ENCODE measurements at places on chromosomes 2 and 18.

DNA sequence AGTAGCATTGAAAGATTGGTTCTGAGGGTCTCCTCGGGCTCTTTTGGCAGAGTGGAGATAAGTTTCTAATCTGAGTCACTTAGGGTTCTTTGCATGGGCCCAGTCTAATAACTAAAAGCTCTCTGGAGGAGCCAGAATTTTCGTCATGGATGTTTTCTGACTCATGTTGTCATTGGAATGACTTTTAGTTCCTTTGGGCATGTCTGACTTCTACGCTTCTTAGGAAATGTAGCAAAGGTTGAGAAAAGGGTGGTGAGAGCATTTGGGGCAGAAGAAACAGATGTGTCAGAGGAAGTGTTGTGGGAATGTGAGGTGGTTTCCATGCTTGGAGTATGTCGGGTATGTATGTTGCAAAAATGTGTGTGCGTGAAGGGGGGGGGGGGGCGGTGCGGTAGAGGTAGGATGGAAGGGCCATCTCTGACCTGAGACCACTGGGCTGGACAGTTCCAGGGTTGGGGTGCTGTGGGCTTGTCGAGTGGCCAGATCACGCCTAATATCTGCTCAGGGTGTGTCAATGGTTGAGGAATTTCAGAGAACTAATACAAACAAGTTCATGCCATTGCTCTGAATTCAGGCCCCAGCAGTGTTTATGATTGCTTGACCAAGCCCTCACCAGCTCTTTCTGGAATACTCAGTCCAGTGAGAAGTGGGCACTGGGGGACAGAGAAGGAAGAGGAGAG lies 26.9 kb downstream of the KLHL29 start:
- DNase-seq = no peak

GRCh38 chr2:43123028-43123427 lies 103.4 kb downstream of the ZFP36L2 start:
- no peak for DNase-seq

DNA sequence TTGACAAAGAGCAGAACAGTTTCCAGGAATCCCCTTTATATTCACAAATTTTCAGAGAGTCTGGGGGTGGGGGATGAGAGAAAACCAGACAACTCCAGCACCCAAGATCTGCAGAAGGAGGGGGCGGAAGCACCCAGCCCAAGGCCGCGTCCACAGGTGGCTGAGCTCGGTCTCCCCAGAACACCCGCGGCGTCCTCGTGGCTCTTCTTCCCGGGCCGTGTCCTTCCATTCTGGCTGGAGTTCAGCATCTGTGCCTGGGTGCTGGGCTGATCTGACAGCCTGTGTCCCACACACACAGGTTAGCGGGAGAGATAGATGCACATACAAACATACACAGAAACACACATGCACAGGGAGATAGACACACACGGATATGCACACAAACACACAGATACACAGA lies 455.8 kb upstream of the SALL3 start:
- no peak for DNase-seq

GRCh38 chr2:20184067-20184938 lies 40.6 kb downstream of the SDC1 start:
- DNase-seq = no peak

- DNase-seq = no peak
Observed at GRCh38 chr2:234534515-234534914, 37.6 kb upstream of the ARL4C start.

- DNase-seq = no peak
Observed at GRCh38 chr2:37366773-37367172, 22.3 kb downstream of the QPCT start.

GRCh38 chr18:14958701-14959100 lies 210.7 kb downstream of the ANKRD30B start:
- DNase-seq = no peak

- no peak for DNase-seq
Observed at GRCh38 chr2:64404002-64404731, 49.8 kb upstream of the LGALSL start.

DNA sequence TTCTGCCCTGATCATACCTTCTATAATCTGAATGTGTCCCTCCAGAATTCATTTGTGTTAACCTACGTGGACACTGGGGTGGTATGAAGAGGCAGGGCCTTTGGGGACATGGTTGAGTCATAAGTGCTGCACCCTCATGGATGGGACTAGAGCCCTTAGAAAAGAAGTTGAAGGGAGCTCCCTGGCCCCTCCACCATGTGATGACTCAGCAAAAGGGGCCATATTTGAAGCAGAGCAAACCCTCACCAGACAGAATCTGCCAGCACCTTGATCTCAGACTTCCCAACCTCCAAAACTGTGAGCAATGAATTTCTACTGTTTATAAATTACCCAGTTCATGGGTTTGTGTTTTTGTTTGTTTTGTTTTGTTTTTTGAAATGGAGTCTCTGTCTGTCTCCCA lies 33.4 kb upstream of the CD207 start:
- no peak for DNase-seq

- no peak for DNase-seq
Observed at GRCh38 chr2:146079216-146079615, 1559.3 kb upstream of the ZEB2 start.

DNA sequence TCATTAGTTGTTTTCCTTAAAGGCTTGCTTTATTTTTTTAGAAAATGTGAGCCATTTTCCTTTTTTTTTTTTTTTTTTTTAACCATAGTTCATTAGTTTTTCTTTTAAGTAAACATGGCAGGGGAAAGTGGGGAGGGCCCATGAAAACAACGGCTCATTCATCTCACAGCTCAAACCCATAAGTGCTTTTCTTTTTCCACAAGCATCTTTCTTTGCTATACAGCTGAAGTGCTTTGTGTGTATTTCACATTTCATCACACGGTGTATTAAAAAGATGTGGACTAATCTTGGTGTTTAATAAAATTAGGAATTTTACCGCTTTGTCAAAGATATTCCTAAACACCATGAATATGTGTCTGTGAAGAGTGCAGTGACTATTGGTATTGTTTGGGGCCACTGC lies 41.6 kb downstream of the RHBDD1 start:
- DNase-seq = no peak

DNA sequence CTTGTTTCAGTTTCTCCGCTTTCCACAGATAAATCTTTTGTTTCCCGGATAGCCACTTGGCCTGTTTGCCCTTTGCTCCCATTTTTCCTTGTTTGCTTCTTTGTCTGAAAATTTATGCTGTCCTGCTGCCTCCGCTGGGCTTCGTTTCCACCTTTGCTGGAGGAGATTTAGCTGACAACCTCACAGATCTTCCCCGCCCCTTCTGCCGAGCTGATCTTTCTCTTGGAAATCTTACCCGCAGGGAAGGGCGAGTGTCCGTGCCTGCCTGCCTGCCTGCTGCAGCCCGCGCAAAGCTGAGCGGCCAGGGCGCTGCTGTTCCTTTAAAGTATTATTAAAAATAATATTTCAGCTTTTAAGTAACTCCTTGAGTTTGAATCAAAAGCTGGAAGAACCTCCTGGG lies 1.4 kb upstream of the XRCC5 start:
- no peak for DNase-seq

DNA sequence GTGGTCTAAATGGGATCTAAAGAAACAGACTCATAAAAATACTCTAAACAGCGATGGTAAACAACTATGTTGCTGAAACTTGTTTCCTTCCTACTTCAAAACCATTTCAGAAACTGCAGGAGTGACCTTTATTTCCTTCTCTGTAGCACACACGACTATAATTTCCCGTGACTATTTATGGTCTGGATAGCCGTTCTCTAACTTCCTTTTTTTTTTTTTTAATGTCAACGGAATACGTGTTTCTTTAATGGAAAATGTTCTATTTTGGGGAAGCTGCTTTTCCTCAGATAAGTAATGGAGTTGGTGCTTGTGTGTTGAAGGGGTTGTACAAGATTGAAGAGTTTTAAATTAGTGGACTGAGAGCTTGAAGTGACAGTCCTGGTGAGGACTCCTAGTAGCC lies 224.1 kb downstream of the PHLPP1 start:
- DNase-seq = no peak

- DNase-seq = no peak
Observed at GRCh38 chr2:181586569-181587081, 70.3 kb downstream of the CERKL start.

DNA sequence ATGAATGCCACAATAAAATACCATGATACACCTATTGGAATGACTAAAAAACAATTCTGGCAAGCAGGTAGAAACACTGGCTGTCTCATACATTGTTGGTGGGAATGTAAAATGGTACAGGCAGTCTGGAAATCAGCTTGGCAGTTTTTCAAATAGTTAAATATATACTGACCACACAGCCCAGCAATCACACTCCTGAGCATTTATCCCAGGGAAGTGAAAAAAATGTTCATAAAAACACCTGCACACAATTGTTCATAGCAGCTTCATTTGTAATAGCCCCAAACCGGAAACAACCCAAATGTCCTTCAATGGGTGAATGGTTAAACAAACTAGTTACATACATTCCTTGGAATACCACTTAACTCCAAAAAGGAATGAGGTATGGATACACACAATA lies 137.2 kb downstream of the TFCP2L1 start:
- DNase-seq = no peak

GRCh38 chr2:157325786-157326185 lies at the start of gene ERMN:
ERMN (minus strand) TSS chr2:157325824; CDS start chr2:157325642, 182 bp downstream.
- no peak for DNase-seq

DNA sequence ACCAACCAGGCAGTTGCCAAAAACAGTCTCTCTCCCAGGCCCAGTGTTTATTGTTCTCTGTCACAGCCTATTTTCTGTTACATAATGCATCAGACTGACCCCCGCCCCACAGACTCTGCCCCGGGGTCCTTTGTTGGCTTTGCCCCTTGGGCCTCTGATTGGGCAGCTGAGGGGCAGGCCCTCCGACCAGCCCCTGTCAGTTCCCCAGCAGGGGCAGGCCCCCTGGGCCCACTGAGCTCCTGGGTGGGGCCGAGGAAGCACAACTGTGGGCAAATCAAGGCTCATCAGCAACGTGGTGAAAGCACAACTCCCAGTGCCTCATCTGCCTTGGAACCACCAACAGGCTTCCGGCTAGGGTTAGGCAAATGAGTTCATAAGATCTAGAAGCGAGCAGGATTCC lies 160.1 kb upstream of the MYCN start:
- DNase-seq = no peak

DNA sequence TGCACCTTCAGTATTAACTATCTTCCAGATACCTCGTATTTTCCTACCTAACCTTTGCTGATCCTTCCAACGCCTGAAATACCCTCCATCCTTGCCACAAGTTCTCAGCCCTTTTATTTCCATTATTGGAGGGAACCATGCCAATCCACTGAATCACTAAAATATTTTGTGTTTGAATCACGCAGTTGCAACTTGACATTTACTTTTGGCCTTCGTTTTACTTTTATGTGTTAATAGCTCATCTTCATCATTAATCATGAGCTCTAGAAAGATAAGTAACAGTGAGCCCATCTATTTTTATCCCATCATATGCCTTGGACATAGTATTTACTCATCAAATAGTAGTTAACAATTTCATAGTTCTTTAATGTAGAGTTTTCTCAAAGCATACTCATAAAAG lies 463.2 kb downstream of the THSD7B start:
- no peak for DNase-seq

DNA sequence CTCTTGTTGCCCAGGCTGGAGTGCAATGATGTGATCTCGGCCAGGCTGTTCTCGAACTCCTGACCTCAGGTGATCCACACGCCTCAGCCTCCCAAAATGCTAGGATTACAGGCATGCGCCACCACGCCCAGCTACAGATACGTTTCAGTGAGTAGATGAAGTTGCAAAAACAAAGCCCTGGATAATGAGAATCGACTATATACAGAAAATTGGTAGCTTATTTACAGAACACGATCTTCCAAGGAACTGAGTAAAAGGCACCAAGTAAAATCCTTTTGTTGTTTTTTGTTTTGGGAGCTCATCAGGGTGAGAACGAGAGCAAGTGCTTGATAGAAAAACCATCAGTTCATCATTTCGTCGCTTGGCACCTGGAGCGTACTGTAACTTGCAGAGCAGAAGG lies 62.8 kb downstream of the MYCN start:
- DNase-seq = no peak

DNA sequence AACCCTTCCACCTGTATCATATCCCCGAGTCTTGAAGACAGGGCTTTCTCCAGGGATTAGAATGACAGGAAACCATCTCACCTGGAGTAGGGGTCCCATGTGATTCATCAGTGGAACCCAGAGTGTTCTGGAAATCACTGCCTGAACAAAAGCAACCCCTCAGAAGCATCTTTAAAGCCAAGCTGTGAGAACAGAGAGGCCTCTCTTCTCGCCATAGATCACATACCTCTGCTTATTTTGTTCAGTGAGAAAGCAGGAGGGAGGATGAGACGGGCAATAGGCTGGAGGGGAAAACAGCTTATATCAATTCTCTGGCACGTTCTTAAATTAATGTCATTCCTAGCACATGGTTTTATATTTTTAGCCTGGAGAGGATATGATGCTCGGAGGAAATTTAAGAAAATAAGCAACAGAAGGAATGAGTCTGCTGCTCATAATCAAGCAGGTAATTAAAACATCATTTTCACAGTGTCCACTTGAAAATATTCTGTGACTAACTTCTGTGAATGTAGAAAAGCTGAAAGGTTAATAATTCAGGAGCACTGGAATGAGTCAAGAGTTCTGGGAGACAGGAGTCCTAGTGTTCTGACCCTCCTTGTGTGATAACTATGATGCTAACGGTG lies 213.6 kb upstream of the SP5 start:
- no peak for DNase-seq

DNA sequence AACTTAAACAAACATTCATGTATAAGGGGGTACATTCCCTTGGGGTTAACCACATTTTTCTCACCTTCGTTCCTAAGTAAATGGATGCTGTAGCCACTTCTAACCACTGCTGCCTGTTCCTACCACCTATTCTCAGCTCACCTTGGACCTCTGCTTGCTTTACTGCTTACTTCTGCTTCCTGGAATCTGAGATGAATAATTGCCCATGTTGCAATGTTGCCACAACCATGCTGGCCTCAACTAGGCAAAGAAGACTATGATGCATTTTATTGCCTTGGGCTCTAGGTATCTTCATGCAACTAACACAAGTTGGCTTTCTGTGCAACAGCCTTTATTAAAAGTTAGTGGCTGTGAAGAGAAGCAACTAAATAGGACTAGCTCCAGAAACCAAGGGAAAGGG lies 106.3 kb upstream of the TCF4 start:
- no peak for DNase-seq

DNA sequence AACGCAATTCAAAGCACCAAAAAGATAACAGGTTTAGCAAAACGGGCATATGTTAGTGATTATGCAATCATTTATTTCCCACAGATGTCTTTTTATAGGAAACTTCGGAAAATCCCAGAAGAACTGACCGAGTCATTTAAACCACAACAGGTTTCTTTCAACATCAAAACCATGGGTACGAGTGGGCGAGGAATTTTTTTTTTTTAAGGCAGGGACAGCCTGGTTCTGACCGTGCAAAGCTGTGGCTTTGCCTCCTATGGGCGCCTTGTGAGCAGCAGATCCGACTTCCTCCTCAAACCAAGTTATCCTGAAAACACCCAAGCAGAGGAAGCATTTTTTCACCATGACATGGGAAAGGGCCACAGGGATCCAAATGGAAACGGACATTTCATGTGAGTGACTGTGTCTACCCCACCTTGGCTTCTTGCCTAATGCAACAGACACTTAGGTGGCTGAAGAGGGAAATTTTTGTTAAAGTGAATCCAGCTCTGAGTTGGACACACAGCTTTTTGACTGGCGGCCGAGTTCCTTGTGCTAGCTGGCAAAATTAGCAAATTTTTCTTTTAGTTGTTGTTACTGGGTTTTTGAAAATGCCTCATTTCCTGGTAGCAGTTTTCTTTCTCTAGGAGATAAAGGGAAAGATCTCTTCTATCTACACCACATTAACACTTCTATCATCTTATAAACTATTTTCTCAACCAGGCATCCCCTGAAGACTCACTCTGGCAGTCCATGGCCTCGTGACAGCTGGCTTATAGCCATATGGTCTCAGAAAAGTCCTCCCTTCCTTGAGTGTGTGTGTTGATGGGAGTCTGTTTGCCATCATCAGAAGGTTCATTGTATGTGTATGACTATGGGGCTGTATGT lies 487.4 kb upstream of the ZEB2 start:
- DNase-seq = no peak
